ENCODE measurements at places on chromosomes 16 and 17.

DNA sequence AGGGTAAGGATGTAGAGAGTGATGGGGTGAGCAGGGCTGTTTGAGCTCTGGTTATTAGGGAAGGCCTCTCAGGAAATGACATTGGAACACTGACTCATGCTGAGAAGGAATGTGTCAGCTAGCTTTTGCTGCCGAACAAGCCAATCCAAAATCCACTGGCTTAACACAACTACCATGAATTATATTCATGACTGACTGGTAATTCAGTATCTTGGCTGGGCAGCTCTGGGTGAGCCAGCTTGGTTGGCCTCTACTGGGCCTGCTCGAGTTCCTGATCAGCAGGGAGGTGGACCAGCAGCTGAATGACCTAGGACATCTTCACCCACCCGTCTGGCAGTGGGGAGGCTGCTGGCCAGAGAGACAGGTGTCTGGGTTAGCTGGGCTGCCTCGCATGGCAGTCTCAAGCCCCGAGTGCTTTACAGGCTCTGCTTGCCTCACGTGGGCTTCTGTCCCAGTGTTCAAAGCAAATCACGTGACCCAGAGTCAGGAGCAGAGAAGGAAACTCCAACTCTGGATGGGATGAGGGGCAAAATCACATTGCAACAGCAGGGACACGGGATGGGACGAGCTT, 209.4 kb downstream of the KATNIP start:
- no peak for DNase-seq

DNA sequence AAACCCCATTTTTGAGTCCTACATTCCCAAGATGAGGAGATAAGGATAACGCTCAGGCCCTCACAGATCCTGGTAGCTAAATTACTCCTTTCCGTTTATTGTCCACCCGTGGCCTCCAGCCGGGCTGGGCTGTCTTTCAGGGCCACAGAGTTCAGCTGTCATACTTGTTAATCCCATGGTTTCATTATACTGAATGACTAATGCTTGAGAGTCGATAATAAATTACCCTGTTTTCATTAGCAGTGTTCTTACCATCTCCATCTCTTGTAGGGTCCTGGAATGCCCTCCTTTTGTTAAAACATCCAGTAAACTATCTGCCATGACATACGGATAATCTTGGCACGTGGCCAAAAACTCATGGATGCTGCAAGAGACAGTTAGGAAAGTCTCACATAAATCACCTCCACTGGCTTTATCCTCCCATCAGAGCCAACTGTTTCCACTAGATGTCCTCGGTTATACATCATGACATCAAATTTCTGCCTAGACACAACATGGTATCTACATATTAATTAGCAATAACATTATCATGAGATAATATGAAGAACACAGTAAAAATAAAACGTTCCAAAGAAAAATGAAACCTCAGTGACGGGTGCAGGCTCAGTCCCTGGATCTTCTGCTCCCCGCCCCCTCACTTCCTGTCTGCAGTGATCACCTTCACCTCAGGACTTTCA, 45.3 kb downstream of the BRD7 start:
- no peak for DNase-seq

- no peak for DNase-seq
These were observed 12.9 kb downstream of the DRC3 start for GRCh38 chr17:17985555-17985954.

DNA sequence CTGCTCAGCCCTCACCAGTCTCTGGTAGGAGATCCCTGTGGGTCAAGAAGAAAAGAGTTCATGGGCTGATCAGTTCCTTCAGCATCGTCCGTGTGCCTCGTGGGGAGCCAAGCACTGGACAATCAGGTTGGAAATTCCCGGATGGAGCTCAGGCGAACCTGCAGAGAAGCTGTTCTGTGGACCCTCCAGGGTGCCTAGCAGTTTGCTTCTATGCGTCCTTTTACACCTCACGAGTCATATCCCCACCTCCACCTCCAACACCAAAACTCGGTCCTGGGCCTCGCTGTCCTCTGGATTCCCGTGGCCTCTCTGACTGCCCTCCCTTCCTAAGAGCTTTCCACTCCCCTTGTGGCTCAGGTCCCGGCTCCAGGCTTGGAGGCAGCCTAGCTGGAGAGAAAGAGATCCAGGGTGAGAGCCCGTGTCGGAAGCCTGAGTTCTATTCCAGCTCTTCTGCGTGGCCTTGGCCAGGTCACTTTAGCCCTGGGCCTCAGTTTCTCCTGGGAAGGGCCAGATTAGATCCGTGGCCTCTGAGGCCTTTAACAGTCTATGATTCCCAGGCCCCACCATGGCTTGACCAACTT, 26.2 kb upstream of the PIK3R6 start:
- DNase-seq, result no peak

- DNase-seq, result no peak
These were observed 16.4 kb downstream of the CLEC19A start for GRCh38 chr16:19301931-19302330.

DNA sequence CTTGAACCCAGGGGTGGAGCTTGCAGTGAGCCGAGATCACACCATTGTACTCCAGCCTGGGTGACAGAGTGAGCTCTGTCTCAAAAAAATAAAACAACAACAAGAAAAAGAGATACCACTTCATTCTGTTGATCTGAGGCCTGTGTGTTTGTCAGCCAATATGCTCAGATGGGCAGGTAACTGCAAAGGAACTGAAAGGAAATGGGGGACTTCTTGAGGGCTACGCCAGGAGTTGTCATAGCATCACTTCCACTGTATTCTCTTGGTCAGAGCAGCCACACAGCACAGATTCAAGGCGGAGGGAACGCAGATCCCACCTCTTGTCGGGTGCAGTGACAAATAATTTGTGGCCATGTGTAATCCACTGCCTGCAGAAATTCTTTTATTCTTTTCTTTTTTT, 73.9 kb upstream of the AKTIP start:
- DNase-seq, result no peak

- no peak for DNase-seq
These were observed 2.7 kb upstream of the ZNF594 start for GRCh38 chr17:5194346-5194745.

- no peak for DNase-seq
These were observed 1.8 kb upstream of the HOXB4 start for GRCh38 chr17:48579760-48580554.

GRCh38 chr17:491086-492021, 138.7 kb upstream of the RPH3AL start:
- no peak for DNase-seq

DNA sequence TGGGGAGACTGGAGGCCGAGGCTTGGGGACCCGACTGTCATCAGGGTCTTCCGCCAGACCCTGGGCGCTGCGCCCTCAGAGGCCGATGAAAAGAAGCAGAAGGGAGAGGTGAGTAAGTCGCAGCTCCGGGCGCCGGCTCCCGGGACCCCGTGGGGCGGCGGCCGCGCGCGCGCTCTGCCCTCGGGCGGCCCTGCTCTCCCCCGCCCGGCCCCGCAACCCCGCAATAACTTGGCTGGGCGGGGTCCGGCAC, 392 bp upstream of the ABHD15 start:
- no peak for DNase-seq

DNA sequence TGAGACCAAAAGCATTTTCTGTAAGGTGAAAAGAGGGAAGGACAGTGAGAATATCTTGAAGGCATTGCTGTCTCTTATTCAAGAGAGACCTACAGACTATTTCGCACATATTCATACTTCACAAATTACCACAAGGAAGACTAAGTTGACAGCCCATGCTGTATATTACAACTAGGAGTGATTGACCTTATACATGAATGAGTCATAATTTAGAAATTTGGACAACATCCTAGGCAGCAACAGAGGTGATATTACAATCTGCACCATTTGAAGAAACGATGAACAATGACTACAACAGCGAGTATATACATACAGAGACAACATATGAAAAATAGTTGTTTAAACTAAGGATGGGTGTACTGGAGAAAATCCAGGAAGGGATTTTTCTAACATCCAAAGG, 971.7 kb downstream of the CDH11 start:
- DNase-seq, result no peak

GRCh38 chr16:56833243-56833970, 31.6 kb upstream of the SLC12A3 start:
- DNase-seq, result no peak

- no peak for DNase-seq
These were observed 498 bp downstream of the LRRC37B start for GRCh38 chr17:32007463-32008298.

Measured in NCI-H524 treated with DMSO at 0.1 percent for 48 hours (cell line).